ENCODE measurements at places on chromosomes 13 and 19.

- no peak overlapping the region for H3K27ac ChIP-seq
- no peaks in the 10 kb centered on the region for H3K4me1 ChIP-seq
- no peaks in the 10 kb centered on the region for H3K27me3 ChIP-seq
- no peak for DNase-seq
These were observed 239.1 kb upstream of the HTR2A start for GRCh38 chr13:47135800-47136503.

- no peak overlapping the region for H3K27ac ChIP-seq
- DNase-seq = no peak
- H3K27me3 ChIP-seq = peaks cover 3% of the 10 kb centered on the region
- no peaks in the 10 kb centered on the region for H3K36me3 ChIP-seq
- no peaks in the 10 kb centered on the region for H3K4me1 ChIP-seq
These were observed 125.4 kb upstream of the ABCC4 start for GRCh38 chr13:95426631-95427030.

GRCh38 chr13:74758188-74758587, 624.0 kb upstream of the KLF12 start:
- H3K27ac ChIP-seq = no peak overlapping the region
- no peaks in the 10 kb centered on the region for H3K27me3 ChIP-seq
- no peaks in the 10 kb centered on the region for H3K36me3 ChIP-seq
- no peak overlapping the region for H3K4me3 ChIP-seq

GRCh38 chr13:72678312-72678711, 49.1 kb downstream of the MZT1 start:
- H3K27me3 ChIP-seq = peaks cover 2% of the 10 kb centered on the region
- H3K4me1 ChIP-seq = no peaks in the 10 kb centered on the region
- no peak overlapping the region for H3K27ac ChIP-seq
- no peak for DNase-seq

GRCh38 chr13:45086484-45086883, 33.8 kb upstream of the GTF2F2 start:
- no peak for DNase-seq
- H3K4me1 ChIP-seq = no peaks in the 10 kb centered on the region

DNA sequence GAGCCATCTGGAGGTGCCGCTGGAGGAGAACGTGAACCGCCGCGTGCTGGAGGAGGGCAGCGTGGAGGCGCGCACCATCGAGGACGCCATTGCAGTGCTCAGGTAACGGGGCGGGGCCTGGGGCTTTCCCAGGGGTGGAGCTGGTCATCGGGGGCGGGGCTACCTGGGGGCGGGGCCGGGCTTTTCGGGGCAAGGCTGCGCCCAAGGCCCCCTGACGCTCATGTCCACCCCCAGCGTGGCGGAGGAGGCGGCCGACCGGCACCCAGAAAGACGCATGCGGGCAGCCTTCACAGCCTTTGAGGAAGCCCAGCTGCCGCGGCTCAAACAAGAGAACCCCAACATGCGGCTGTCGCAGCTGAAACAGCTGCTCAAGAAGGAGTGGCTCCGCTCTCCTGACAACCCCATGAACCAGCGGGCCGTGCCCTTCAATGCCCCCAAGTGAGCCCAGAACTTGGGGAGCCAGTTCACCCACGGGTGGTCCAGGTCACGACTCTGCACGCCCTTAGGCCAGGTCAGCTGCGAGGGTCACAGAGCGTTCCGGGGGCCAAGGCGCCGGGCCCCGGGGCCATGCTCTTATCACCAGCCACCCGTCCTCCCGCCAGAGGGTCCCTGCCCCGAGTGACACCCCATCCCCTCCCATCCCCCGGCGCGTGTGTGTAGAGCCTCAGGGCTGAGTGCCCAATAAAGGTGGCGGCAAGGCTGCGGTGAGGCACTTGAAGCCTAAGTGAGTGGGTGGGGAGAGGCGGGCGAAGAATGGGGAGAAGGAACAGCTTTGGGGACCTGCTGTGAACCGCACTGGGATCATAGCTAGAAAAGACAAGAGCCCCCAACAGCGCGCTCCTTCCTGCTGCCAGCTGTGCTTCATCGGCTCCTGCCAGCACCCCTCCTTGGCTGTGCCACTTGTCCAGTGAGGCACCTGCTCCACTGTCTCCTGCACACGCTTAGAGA, 10.7 kb downstream of the CCDC124 start:
- H3K27ac ChIP-seq = no peak overlapping the region
- H3K4me1 ChIP-seq = no peaks in the 10 kb centered on the region
- DNase-seq = no peak

GRCh38 chr19:57282011-57282643, 1.8 kb downstream of the ZNF460 start:
- no peak overlapping the region for H3K27ac ChIP-seq
- H3K4me3 ChIP-seq = no peak overlapping the region
- H3K4me1 ChIP-seq = peaks cover 20% of the 10 kb centered on the region
- no peaks in the 10 kb centered on the region for H3K27me3 ChIP-seq
- H3K36me3 ChIP-seq = no peaks in the 10 kb centered on the region

- peaks cover 81% of the 10 kb centered on the region for H3K36me3 ChIP-seq
- peak; percentile 84 for DNase-seq
- peaks cover 13% of the 10 kb centered on the region for H3K4me1 ChIP-seq
- H3K4me3 ChIP-seq = no peak overlapping the region
- no peak overlapping the region for H3K27ac ChIP-seq
These were observed 12.4 kb downstream of the PRKD2 start for GRCh38 chr19:46704379-46705076.

- no peak overlapping the region for H3K4me3 ChIP-seq
- peaks cover 3% of the 10 kb centered on the region for H3K4me1 ChIP-seq
- no peaks in the 10 kb centered on the region for H3K36me3 ChIP-seq
- no peaks in the 10 kb centered on the region for H3K27me3 ChIP-seq
- H3K27ac ChIP-seq = no peak overlapping the region
These were observed 77.9 kb upstream of the KL start for GRCh38 chr13:32938314-32938713.

DNA sequence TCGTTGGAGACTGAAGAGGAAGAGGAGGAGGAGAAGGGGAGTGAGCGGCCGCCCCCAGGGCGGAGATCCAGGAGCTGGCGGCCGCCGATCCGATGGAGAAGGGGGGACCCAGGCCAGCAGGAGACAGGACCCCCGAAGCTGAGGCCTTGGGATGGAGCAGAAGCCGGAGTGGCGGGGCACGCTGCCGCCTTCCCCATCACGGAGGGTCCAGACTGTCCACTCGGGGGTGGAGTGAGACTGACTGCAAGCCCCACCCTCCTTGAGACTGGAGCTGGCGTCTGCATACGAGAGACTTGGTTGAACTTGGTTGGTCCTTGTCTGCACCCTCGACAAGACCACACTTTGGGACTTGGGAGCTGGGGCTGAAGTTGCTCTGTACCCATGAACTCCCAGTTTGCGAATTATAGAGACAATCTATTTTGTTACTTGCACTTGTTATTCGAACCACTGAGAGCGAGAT, 1.8 kb downstream of the GADD45B start:
- peak overlapping the region; percentile 87 for H3K4me3 ChIP-seq
- H3K27ac ChIP-seq = peak overlapping the region; percentile 76
- H3K36me3 ChIP-seq = peaks cover 2% of the 10 kb centered on the region
- H3K4me1 ChIP-seq = peaks cover 13% of the 10 kb centered on the region

GRCh38 chr19:3171894-3172672, 6.5 kb upstream of the S1PR4 start:
- no peak overlapping the region for H3K4me3 ChIP-seq
- H3K4me1 ChIP-seq = peaks cover 33% of the 10 kb centered on the region
- H3K36me3 ChIP-seq = no peaks in the 10 kb centered on the region
- no peaks in the 10 kb centered on the region for H3K27me3 ChIP-seq
- DNase-seq = no peak
- H3K27ac ChIP-seq = no peak overlapping the region

DNA sequence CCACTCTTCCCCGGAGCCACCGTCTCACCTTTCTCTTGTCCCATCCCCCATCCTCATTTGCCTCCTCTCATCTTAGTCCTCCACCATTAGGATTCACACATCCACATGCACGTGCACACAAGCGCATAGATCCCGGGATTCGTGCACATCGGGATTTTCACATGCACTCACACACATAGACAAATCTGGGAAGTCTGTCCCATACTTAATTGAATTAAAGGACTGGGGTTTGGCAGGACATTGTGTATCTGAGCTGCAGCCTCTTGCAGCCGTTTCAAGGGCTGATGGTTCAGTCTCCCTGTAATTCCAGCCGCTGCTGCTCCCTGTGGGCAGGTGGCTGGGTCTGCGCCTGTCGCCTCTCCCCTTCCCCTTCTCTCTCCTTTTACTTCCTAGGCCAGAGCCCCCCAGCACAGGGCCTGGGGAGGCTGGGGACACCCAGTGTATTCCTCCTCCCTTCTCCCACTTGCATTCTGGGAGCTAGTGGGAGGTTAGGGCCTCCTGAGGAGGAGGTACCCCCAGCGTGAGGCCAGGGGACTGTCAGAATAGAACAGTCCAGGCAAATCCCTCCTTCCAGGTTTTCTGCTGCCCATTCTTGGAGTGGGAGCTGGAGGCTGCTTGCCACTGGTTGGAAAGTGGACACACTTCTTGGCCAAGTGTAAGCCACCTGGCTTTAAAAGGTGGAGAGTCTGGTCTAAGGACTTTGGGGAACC, 43.6 kb downstream of the LYL1 start:
- peaks cover 71% of the 10 kb centered on the region for H3K27me3 ChIP-seq
- H3K4me3 ChIP-seq = no peak overlapping the region
- H3K4me1 ChIP-seq = no peaks in the 10 kb centered on the region
- no peaks in the 10 kb centered on the region for H3K36me3 ChIP-seq

GRCh38 chr13:110911880-110912279, 3.0 kb downstream of the ANKRD10 start:
- H3K4me3 ChIP-seq = no peak overlapping the region
- peaks cover 23% of the 10 kb centered on the region for H3K4me1 ChIP-seq
- no peaks in the 10 kb centered on the region for H3K27me3 ChIP-seq
- H3K27ac ChIP-seq = no peak overlapping the region
- H3K36me3 ChIP-seq = peaks cover 27% of the 10 kb centered on the region

DNA sequence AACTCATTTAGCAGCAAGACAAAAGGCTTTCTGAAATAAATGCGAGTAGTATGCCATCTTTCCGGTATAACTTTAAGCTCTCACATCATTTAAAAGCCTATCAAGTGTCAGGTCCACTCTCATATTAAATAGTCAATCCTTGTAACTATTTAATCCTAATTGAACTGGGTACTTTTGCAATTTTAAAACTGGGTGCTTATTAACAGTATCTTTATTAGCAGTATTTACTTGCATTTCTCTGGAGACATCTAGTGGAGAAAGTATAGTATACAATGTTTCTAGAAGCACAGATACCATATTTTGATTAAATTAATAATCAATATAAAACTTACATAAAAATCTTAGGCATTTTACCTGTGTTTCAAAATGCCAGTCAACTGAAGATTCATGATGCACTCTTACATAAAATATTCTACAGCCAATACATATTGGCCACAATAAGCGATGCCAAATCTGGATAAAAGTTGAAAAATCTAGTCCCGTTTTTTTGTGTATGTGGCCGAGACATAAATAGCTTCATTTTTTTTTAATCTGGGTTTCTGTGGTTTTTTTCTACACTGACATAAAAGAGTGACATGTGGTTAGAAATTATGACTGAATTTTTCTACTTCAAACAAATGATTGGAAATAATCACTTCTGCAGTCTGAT, 4.3 kb upstream of the POSTN start:
- H3K36me3 ChIP-seq = no peaks in the 10 kb centered on the region
- H3K4me1 ChIP-seq = no peaks in the 10 kb centered on the region
- no peak overlapping the region for H3K27ac ChIP-seq
- H3K27me3 ChIP-seq = no peaks in the 10 kb centered on the region

DNA sequence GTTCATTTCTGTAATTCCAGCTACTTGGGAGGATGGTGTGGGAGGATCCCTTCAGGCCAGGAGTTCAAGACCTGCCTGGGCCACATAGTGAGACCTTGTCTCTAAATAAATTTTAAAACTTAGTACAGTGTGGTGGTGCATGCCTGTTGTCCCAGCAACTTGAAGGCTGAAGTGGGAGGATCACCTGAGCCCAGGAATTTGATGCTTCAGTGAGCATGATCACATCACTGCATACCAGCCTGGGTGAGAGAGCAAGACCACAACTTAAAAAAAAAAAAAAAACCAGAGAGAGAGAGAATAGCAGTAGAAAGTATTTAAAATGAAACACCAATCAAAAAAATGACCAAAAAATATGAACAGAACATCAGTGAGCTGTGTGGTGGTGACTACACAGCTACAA, 7.1 kb upstream of the ZNF823 start:
- no peak overlapping the region for H3K4me3 ChIP-seq
- H3K27me3 ChIP-seq = no peaks in the 10 kb centered on the region
- H3K36me3 ChIP-seq = no peaks in the 10 kb centered on the region
- DNase-seq = no peak
- H3K27ac ChIP-seq = no peak overlapping the region

GRCh38 chr13:41471785-41472184, 14.4 kb downstream of the RGCC start:
- DNase-seq = no peak
- H3K27me3 ChIP-seq = no peaks in the 10 kb centered on the region
- H3K36me3 ChIP-seq = no peaks in the 10 kb centered on the region
- H3K4me3 ChIP-seq = no peak overlapping the region

GRCh38 chr13:83666141-83666540, 216.1 kb downstream of the SLITRK1 start:
- no peaks in the 10 kb centered on the region for H3K27me3 ChIP-seq
- H3K4me1 ChIP-seq = no peaks in the 10 kb centered on the region
- H3K36me3 ChIP-seq = no peaks in the 10 kb centered on the region
- H3K27ac ChIP-seq = no peak overlapping the region

GRCh38 chr13:90868321-90868920, 479.1 kb upstream of the MIR17HG start:
- H3K36me3 ChIP-seq = no peaks in the 10 kb centered on the region
- no peaks in the 10 kb centered on the region for H3K4me1 ChIP-seq
- H3K27ac ChIP-seq = no peak overlapping the region
- no peak overlapping the region for H3K4me3 ChIP-seq
- H3K27me3 ChIP-seq = no peaks in the 10 kb centered on the region

DNA sequence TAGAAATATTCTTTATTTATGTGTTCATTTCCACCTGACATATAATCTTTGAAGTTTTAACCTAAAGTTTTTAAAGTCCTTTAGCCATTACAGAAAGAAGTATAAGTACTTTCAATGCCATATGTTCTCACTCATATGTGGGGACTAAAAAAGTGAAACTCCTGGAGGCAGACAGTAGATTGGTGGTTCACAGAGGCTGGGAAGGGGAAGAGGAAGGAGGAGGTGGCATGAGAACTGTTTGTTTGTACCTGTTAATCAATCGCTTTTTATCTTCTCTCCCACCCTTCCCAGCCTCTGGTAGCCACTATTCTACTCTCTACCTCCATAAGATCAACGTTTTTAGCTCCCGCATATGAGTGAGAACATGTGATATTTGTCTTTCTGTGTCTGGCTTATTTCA, 131.1 kb downstream of the MYO16 start:
- no peaks in the 10 kb centered on the region for H3K4me1 ChIP-seq
- H3K27ac ChIP-seq = no peak overlapping the region
- no peak overlapping the region for H3K4me3 ChIP-seq
- no peaks in the 10 kb centered on the region for H3K27me3 ChIP-seq
- no peak for DNase-seq
- H3K36me3 ChIP-seq = no peaks in the 10 kb centered on the region
